Hippocampal formation (tissue), 2 donors: ENCODE measurements at places on chromosomes 11 and 22.
A peak's percentile ranks its signal among the peaks of the same experiment; 100 is the strongest.

- no peak for DNase-seq
Observed at GRCh38 chr11:59678118-59678812, 9.4 kb upstream of the PATL1 start.

DNA sequence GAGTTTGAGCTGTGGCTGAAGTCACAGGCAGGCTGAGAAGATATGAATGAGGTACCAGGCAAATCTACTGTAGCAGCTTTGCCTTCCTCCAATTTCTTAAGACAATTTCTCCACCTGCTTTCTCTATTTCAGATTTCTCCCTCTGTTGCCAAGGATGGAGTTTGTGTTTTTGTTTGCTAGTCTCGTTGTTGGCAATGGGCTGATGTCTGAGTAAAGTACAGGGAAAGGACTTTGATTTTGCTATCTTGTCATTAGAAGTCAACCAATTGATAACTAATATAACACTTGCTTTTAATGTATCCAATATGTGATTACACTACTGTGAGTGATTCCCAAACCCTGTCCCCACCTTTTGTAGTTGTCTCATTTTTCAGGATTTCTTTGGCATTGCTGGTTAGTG is 40.1 kb upstream of the RRAS2 start:
- DNase-seq = no peak

DNA sequence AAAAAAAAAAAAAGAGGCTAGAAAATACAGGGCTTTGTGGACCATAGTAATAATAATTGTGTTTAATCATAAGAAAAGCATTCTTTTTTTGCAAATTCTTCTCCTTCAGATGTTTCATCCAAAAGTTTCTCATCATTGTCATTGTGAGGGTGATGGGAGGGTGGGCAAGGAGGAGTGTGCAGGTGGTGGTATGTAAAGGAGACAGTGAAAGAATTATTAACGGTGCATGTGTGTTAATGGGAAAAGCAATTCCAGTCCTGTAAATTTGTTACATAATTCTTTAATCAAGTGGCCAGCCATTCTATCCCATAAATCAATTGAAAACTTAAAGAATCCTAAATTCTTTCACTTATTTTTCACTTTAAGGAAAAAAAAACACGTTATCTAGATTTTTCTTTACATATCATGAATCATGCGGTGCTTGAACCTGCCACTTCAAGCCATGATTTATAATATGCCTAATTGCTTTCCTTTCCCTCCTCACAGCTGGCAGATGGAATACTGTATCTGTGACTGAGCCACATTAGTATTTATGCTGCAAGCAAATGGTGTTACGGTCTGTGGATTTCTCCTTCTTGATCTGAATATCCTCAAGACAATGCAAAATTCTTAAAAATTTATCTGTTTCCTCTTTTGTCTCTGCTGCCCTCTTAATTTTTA is 318.5 kb downstream of the JRKL start:
- no peak for DNase-seq

GRCh38 chr11:44964526-44965209 is 14.0 kb upstream of the TP53I11 start:
- no peak for DNase-seq

- no peak for DNase-seq
Observed at GRCh38 chr22:34476762-34477161, 556.5 kb upstream of the LARGE1 start.

GRCh38 chr11:13283636-13284035 is 6.0 kb downstream of the BMAL1 start:
- no peak for DNase-seq

GRCh38 chr11:69642549-69642912 is 1.6 kb downstream of the CCND1 start:
- DNase-seq = no peak

GRCh38 chr22:40007853-40008710 is 13.3 kb downstream of the FAM83F start:
- no peak for DNase-seq

DNA sequence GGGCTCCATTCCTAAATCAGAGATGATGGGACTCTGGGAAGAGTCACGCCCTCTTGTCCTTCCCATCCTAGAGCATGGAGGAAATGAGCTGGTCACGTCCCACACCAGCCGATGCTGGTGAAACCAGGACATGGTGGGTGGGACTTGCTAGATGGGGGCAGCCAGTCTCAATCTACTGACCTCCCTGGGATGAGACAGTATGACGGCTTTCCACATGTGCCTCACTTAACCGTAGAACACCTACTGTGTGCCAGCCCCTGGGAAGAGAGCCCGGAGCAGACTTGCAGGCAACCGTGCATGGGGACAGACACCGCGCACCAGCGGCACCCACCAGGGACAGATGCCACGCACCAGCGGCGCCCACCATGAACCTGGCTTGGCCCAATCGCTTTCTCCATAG is 3.8 kb downstream of the OSBPL5 start:
- no peak for DNase-seq

DNA sequence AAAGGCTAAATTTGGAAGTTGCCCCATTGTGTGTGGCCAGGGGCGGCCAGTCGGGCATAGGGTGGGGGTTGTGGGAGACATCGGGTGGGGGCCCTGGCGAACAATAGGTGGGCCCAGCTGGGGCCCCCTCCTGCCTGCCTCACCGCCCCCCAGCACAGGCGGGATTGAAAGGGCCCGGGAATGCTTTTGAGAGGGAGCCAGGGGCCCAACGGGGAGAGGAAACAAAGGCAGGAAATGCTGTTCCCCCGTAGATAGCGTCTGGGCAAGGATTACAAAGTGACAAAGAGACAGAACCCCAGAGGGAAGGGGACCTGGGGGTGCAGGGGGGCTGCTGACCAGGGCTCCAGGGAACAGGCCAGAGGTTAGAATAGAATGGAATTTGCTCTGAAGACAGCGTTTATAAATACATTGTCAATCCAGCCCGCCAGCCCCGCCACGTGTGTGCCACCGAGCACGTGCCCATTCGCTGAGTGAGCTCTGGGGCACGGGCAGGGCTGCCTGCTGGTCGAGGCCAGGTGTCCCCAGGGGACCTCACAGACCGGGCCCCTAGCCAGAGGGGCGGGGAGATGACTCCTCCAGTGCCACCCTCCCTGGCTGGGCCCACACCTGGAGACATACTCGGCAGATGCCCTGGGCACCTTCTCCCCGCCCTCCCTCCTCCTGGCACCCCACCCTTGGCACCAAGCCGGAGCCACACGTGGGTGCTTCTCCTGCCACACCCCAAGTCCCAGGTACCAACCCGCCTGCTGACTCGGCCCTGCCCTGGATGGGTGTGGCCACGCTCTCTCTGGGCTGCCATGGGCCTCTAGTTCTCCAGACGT is 9.7 kb downstream of the PDGFB start:
- no peak for DNase-seq

DNA sequence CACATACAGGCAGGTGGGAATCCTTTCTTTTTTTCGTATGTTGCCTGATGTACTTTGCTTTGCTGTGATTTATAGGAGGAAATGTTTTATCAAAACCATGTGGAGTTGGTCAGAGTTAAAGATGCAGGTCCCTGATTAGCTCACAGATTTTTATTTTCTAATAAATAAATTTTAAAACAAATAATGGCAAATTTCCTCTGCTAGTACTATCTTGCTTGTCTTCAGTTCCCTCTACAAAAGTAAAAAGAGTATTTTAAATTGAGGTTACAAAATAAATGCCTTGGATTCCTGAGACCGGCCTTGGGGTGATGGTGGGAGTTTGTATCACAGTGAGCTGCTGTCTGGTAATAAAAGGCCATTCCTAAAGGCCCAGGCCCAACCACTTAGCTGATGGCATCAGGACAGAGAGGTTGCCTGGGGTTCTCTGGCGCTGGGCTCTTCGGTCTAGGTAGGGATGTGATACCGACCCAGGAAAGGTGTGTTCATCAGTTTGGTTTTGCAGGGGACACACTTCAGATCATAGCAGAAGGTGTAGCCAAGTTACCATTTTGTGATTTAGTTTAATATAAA is 129.0 kb downstream of the TBC1D22A start:
- DNase-seq = no peak

GRCh38 chr11:120956710-120957495 is 67.0 kb upstream of the TBCEL start:
- DNase-seq = no peak

- DNase-seq = no peak
Observed at GRCh38 chr22:31044262-31044861, 36.8 kb upstream of the SMTN start.

- DNase-seq = no peak
Observed at GRCh38 chr22:17043521-17043920, 35.5 kb upstream of the GAB4 start.

DNA sequence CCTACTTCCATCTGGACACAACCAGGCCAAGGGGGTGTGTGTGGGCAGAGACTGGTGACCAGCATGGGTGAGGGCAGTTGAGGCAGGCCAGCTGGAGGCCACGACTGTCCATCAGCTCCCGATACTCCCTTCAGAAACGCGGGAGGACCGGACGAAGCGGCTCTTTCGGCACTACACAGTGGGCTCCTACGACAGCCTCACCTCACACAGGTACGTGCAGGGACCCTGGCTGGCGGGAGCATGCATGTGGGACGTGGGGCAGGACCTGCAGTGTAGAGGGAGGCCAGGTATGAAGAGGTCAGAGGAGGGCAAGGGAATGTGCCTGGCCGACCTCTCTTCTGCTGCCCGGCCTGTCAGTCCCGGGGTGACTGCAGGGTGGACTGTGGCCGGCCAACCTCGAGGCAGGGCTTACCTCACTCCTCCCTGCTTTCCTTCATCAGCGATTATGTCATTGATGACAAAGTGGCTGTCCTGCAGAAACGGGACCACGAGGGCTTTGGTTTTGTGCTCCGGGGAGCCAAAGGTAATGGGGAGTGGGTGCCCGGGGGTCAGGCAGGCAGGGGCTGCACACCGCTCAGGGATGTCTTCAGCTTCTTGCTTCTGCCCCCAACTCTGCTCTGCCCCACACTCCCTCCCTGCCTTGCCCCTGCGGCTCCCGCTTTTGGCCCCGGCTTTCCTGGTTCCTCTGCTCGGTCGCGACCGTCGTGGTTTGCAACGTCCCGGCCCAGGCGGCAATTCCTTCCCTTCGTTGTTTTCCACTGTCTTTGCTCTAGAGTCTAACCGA is 31.3 kb downstream of the SHANK3 start:
- no peak for DNase-seq

DNA sequence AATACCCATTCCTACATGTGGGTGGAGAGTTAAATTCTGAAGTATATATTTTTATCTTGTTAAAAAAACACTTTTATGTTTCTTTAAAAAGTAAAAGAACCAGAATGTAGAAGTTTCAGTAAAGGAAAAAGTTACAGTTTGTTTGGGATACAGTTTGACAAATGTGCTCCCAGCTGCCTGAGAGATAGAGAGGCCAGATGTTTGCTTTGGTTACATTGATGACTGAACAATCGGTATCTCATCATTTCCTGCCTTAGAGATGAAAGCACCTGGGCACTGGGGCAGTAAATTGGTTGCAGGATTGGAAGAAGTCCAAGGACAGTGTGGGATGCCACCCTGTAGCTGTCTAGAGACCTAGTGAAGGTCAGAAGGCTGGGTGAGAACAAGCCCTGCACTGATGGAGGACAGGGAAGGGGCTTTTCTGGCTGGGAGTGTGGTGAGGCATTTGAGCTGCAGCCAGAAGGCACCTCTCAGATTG is 16.6 kb downstream of the MED15 start:
- no peak for DNase-seq

DNA sequence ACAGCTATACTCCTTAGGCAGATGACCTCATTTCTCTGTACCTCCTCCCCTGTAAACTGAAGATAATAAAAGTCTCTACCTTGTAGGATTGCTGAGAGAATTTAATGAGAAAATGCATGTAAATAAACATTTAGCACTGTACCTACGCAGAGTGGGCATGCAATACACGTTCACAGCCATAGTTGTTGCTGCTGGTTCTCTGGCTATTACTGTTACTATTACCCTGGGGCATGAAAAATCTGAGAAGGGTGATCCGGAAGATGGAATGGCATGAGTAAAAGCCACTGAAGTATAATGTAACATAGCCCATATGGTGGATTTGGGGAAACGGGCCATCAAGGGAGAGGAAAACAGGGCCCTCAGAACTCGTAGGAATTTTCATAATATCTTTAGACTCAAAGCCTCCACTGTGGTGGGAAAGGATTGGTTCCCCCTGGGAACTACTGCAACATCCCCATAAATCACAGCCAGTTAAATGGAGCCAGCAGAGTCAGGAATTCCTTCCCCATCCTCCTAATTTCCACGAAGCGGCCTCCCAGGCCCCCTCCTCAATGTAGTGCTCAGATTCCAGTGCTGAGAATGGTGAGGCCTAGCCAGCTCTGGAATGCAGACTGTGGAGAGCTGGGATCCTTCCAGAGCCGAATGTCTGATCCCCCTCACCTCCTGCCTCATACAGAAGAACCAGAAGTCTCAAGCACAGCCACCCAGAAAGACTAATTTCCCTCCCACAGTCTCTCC is 205.3 kb downstream of the MN1 start:
- DNase-seq = no peak

- no peak for DNase-seq
Observed at GRCh38 chr22:44381761-44382115, 69.0 kb upstream of the SHISAL1 start.

DNA sequence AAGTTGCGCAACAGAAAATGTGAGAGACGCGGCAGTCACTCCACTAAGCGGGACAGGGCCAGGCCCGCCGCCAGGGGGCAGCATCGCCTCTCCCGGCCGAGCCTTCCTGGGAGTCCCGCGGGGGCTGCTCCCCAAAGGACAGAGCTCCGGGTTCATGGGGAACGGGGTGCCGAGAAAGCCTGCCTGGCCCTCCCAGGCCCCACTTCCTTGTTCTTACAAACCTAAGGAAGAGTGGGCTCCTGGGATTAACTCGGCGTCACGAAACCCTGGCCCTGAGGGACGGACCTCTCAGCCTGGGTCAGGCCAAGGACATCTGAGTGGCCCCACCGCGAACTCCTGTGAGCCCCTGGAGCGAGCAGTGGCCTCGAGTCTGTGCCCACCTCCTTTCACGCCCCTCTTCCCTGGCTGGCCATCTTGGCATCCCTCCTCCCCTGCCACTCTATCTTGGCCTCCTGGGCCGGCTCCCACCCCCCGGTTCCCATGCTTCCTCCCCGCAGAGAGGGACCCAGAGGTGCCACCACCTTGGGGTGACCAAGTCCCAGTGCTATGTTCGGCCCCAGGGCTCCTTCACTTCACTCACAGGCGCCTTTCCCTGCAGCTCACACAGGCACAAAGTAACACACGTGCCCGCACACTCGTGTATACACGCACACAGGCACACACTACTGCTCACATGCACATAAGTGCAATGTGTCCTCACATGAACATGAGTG is 99.9 kb upstream of the FGF3 start:
- DNase-seq = peak; percentile 36

GRCh38 chr11:114441921-114442320 is 2.7 kb downstream of the REXO2 start:
- DNase-seq = no peak

- no peak for DNase-seq
Observed at GRCh38 chr11:47438721-47439120, 10.2 kb downstream of the RAPSN start.

DNA sequence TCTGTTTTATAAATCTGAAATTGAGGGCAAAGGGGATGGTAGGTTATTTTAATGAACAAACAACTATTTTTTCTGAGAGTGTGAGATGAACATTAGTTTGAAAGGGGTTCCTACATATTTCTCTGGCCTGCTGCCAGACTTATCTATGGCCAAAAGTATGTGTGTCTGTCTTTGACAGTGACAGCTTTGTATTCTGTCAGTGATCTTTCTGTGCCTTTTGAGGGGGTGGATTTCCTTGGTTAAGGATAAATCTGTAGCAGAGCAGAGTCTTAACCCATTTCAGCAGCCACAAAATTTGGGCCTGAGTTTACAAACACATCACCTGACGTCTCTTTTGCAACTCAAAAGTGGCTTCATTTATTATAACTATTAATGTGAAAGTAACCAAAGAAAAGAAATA is 30.9 kb downstream of the ZFTA start:
- DNase-seq = no peak

- no peak for DNase-seq
Observed at GRCh38 chr11:114170226-114170625, 110.7 kb downstream of the ZBTB16 start.

- no peak for DNase-seq
Observed at GRCh38 chr11:13140873-13141655, 131.9 kb downstream of the RASSF10 start.
